ENCODE measurements at places on chromosomes 1 and 21. TPM values are rescaled to one million over a fixed set of nuclear protein-coding genes. Genes with fewer than 3 reads are reported as not detected.

Gene HOOK1
- 0.22 TPM for total RNA-seq

Gene MFAP2
- 0.49 TPM for total RNA-seq

Gene ESRRG
- total RNA-seq = not detected

Gene PADI3
- total RNA-seq = 1.3 TPM

Gene ANGPTL7
- not detected for total RNA-seq

Gene DRAXIN
- 0.10 TPM for total RNA-seq

Gene SLAMF6
- total RNA-seq = not detected

Gene SLC16A4
- 38.5 TPM for total RNA-seq

Gene LSS
- 15.6 TPM for total RNA-seq

Gene ILDR2
- total RNA-seq = 0.03 TPM

Gene CNIH3
- total RNA-seq = 0.55 TPM

Gene KRTAP19-1
- not detected for total RNA-seq

Gene MSH4
- total RNA-seq = not detected
